ENCODE measurements at places on chromosomes 7 and 10. TPM values are rescaled to one million over a fixed set of nuclear protein-coding genes. Genes with fewer than 3 reads are reported as not detected.

Gene ZNF518A
- total RNA-seq, result 29.4 TPM

DNA sequence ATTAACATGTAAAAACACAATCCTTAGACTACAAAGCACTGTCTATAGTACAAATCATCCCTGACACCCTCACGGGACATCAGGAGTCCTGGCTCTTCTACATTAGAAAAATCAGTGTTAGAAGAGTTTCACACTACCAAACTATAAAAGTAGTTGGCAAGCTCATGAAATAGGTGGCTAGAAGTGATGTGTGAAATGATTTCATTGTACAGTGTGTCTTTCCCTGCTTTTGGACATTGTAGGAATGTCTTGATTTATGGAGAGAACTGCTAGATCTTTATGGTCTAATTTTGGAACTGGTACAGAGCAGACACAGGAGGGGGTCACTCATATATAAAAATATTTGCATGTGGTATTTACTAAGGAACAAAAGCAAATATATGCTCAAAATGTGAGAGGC is 33.2 kb downstream of the SEMA3A start:
- H3K27me3 ChIP-seq, result no peaks in the 10 kb centered on the region
- no peaks in the 10 kb centered on the region for H3K4me1 ChIP-seq
- DNase-seq, result no peak
- no peak overlapping the region for H3K4me3 ChIP-seq

GRCh38 chr10:28975891-28976531 is 298.7 kb downstream of the BAMBI start:
- no peaks in the 10 kb centered on the region for H3K27me3 ChIP-seq
- DNase-seq, result no peak
- no peaks in the 10 kb centered on the region for H3K4me1 ChIP-seq
- no peak overlapping the region for H3K27ac ChIP-seq
- no peak overlapping the region for H3K4me3 ChIP-seq
- H3K36me3 ChIP-seq, result no peaks in the 10 kb centered on the region

- H3K4me3 ChIP-seq, result no peak overlapping the region
- no peaks in the 10 kb centered on the region for H3K4me1 ChIP-seq
- no peaks in the 10 kb centered on the region for H3K27me3 ChIP-seq
- H3K27ac ChIP-seq, result no peak overlapping the region
- DNase-seq, result no peak
Measured at GRCh38 chr10:16904049-16904448, 86.8 kb upstream of the RSU1 start.

- H3K4me3 ChIP-seq, result no peak overlapping the region
- no peaks in the 10 kb centered on the region for H3K4me1 ChIP-seq
- no peak overlapping the region for H3K27ac ChIP-seq
- no peak for DNase-seq
Measured at GRCh38 chr7:22935269-22935668, 78.7 kb downstream of the HYCC1 start.

GRCh38 chr7:37709631-37710509 is 26.3 kb downstream of the GPR141 start:
- no peak for DNase-seq
- no peak overlapping the region for H3K4me3 ChIP-seq
- no peaks in the 10 kb centered on the region for H3K4me1 ChIP-seq
- no peaks in the 10 kb centered on the region for H3K36me3 ChIP-seq
- H3K27me3 ChIP-seq, result no peaks in the 10 kb centered on the region

Gene WEE2
- total RNA-seq, result 0.06 TPM

Gene CDNF
- 2.1 TPM for total RNA-seq

DNA sequence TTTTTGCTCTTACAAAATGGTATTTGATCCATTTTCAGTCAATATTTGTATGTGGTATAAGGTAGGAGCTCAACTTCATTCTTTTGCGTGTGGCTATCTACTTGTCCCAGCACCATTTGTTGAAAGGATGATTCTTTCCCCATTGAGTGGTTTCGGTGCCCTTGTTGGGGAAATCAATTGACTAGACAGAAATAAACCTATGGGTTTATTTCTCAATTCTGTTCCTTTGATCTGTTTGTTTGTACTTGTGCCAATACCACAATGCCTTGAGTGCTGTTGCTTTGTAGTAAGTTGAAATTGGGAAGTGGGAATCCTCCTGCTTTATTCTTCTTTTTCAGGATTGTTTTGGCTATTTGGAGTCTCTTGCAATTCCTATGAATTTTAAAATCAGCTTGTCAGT is 41.0 kb downstream of the SNX10 start:
- no peak for DNase-seq
- no peaks in the 10 kb centered on the region for H3K4me1 ChIP-seq
- H3K27ac ChIP-seq, result no peak overlapping the region
- no peaks in the 10 kb centered on the region for H3K36me3 ChIP-seq

Data from kidney (tissue), 22 donors.